CD14-positive monocyte (primary cell): ENCODE measurements at places on chromosomes 5 and 9.

DNA sequence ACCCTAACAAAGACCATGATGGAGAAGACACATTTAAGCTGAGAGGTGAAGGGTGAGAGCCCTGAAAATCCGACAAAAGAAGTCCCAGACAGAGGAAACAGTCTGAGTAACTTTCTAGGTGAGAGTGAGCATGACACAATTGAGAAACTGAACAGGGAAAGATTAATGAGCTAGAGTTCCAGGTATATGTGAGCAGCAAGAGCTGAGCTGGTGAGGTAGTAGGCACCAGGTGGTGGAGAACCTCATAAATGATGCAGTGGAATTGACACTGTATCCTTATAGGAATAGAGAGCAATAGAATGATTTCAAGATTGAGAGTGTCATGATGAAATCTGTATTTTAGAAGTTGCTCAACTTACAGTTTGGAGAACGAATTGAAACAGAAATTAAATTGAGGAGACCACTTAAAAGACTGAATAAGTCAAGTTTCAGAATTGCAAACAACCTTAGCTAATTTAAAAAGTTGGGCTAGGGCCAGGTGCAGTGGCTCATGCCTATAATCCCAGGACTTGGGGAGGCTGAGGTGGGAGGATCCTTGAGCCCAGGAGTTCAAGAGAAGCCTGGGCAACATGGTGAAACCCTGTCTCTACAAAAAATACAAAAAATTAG, 89.8 kb downstream of the NREP start:
- DNase-seq, result no peak

DNA sequence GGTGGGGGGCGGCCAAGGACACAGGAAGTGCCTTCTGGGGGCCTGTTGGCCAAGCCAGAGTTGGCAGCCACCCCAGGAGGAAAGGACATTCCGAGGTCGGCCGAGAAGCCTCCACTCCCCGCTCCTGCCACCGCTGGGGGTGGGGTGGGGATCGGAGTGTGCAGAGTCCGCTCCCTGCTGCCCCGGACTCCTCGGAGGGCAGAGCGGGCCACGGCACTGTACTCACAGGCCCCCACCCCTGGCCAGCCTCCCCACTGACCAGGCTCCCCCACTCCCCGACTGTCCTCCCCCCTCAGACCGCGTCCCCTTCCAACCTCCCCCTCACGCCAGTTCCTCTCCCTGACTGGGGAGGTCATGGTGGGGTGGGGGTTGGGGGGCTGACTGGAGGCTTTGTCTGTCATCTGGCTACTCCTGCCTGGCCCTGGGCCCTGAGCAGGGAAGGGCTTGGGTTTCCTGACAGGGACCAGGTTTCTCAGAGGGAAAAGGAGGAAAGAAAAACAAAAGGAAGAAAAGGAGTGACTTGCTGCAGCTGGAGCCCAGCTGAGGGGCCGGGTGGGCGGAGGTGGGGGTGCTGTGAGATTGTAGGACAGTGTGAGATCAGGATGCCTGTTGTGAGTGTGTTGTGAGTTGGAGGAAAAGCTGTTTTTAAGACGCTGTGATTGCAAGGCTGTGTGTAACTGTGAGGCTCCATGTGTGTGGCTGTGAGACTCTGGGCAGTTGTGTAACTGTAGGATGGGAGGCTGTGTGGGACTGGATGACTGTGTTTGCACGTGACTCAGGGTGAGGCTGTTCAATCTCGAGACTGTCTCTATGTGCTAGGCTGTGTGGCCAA, 29.7 kb downstream of the CNTFR start:
- peak; percentile 8 for DNase-seq

DNA sequence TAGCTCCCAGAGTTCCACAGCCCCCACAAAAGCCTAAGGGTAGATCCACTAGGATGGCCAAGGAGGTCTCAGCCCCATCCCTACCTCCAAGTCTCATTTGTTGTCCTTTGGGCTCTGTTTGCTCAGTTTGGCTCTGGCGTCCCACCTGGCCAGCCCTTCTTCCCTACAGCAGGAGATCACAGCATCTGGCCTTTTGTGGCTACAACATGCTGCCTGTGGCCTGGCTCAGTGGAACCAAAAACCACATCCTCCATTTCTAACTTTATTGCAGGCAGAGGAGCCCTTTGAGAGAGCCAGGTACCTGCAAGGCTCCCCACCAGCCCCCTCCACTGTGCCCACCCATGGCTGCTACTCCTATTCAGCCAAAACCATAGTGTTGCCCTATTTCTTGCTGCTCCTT, 11.4 kb downstream of the JADE2 start:
- no peak for DNase-seq

DNA sequence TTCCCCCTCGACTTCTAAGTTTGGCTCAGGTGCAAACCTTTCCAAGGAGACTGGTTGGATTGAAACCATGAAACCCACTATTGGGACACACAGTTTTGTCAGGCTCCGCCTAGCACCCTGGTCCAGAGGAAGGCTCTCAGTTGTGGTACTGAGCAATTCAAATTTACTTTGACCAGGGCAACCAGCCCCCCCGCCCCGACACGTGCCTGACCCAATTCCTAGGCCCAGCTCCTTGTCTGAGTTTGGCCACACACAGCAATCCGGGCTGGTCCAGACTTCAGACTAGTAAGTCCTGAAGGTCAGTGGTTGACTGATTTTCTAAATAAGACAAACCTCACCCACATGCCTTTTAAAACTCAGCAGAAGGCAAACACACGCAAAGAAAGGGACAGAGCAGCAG, 132.7 kb downstream of the SLC12A2 start:
- no peak for DNase-seq

DNA sequence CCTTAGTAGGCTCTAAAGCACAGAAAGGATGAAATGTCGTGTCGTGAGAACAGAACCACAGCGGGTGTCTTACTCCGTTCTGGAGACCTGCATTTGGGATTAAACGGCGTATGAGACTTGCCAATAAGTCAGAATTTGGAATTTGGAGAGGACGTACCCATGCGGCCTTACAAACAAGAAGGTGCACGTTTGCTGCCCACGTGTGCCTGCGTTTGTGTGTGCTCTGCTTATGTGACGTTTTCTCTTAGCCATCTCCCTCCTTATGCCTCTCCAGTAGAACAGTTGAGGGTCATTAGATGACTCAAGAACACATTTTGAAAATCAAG, 171.6 kb upstream of the OTULINL start:
- DNase-seq, result no peak

GRCh38 chr9:123343443-123344191, 12.4 kb upstream of the CRB2 start:
- DNase-seq, result no peak

DNA sequence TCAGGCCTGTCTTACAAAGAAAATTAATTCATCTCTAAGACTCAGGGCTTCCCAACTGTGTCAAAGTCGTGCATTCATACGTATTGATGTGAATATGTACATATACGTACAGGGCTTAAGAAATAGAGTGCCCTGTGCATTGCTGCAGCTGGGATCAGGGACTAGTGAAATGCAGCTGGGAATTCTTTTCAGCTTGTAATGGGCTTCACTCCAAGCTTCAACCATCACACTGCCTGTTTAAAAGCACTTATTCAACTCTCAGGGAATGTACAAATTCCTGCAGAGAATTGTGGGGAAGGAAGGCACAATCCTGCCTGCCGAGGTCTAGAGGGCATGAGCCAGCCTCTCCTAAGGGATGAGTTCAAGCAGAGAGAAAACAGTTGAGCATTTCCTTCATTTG, 59.6 kb upstream of the MAN2A1 start:
- DNase-seq, result no peak

GRCh38 chr5:10288592-10289219, 19.0 kb downstream of the CMBL start:
- no peak for DNase-seq

GRCh38 chr5:2165203-2165602, 282.5 kb upstream of the IRX4 start:
- DNase-seq, result no peak

- DNase-seq, result no peak
Observed at GRCh38 chr5:57805732-57806131, 323.1 kb upstream of the ACTBL2 start.

DNA sequence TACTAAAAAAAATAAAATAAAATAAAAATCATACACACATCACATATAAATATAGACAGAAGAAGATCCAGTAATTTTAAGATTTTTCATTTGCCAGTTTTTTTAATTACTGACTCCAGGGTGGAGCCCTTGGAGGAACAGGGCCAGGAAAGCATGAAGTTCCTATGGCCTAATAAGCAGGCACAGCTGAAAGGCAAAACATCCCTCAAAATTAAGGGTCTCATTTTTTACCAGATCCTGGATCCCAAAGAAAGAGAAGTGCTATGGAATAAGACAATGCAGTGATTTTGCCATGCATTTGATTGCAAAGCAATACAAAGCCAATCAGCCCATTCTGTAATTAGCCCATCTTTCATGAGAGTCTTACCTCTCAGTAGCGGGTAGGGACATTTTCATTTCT, 11.3 kb upstream of the DTWD2 start:
- DNase-seq, result no peak

DNA sequence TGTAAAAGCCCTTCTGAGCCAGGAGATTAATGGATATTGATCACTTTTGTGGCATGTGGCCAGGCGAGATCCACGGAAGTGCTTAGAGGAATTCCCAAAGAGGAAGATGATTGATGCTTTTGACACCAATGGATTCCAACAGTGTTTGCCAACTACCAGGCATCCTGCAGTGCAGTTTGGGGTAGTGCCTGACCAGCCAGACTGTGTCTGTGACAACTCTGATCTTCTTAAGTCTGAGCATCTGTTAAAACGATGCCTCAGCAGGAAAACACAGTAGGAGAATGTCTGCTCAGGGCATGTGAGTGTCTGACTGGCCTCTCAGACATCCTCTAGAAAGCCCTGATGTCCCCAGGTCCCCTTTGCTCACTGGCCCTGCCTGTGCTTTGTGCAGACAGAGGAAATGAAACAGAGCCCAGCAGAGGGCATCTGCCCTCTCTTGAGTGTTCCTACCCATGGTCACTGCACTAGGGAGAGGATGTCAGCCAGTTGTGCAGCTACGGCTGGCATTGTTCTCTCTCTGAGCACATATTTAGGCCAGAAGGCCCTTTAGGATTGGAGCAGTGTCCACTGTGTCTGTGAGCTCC, 57.0 kb downstream of the TRPC7 start:
- no peak for DNase-seq

DNA sequence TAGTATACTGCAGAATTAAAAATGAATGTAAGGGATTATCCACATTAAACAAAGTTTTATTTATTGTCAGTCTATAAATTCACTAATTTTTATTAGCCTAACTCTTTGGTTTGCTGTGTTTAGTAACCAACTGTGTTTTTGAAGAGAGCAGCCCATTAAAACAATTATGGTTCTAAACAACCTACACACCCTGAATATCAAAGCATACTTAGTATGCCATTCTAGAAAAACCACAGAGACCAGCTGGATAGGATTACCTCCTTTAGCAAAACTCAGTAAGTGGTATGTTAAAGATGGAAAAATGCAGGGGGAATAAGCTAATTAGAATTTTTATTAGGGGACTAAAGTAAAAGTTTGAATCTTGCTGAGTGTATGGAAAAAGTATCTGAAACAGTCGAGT, 1981.7 kb upstream of the NUDT12 start:
- no peak for DNase-seq

DNA sequence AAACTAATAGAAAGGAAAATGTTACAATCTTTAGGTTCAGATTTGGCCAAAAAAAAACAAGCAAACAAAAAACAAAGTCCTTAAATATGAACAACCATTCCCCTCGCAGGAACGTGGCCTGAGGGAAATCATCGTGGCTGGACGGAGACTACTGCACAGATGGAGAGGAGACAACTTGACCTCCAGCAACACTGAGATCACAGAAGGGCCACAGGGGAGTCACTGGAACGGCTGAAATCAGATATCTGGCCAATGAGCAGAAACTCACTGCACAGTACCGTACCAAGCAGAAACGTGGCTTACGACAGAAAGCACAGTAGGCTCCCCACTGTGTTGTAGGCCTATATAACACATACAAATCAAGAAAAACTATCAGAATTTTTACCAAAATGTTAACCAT, 27.7 kb downstream of the CAMSAP1 start:
- DNase-seq, result no peak

GRCh38 chr9:116275418-116276195, 122.0 kb downstream of the PAPPA start:
- DNase-seq, result no peak

GRCh38 chr5:53969176-53969730, 341.1 kb downstream of the ARL15 start:
- DNase-seq, result no peak

GRCh38 chr5:168109441-168109840, 182.0 kb upstream of the WWC1 start:
- DNase-seq, result no peak

- DNase-seq, result no peak
Observed at GRCh38 chr5:34547300-34548085, 108.6 kb upstream of the RAI14 start.

DNA sequence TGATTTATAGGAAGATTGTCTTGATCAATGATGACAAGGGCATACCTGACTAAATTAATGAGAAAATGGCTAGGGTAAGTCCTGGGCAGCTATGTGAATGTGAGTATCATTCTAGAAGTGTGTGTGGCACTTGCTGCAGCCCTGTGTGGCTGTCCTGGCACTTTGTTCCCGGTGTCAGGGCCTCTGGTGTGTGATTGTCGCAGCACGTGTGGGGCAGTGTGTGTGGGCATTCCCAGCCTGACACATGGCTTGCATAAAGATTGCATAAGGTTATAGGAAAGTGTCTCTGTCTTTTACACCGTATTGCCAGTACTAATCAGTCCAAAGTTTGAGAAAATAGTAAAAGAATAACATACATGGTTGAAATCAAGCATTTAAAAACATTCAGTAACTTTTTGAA, 74.4 kb downstream of the TRIO start:
- DNase-seq, result peak; percentile 58

DNA sequence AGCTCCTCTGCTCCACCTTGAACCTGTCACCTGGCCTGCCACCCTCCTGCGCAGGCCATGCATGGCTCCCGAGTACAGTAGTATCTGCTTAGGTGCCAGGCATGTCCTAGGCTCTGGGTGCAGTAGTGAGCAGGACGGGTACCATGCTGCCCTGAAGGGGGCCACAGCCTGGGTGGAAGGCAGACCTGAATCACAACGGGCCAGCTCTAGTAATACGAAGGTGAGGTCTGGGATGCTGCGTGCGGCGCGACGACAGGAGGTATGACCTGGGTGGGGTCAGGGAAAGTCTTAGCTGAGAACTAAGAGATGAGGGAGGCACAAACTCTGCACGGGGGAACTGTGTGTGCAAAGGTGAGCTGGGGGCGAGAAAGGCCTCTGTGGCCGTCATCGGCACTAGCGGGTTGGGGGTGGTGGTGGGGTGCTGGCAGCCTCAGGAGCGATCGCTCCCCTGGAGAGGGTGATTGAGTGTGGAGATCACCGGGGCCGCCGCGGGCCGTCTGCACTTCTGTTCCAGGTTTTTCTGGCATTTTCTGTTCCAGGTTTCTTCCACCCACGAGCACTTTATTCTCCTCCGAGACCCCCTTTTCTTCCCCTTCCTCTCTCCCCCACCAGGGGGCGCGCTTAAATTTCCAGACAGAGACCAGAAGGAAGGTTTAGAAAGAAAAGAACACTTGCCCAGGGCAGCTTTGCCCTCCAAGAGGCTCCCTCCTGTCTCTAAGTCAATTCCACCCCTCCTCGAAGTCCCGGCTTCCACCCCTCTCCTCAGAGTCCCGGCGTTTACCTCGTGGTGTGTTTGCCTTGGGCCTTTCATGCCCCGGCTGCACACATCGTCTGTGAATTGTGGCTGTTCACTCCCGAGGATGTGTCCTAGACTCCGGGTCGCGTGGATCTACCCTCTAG, 15.1 kb downstream of the PDLIM4 start:
- peak; percentile 47 for DNase-seq

- no peak for DNase-seq
Observed at GRCh38 chr9:135676891-135677290, 13.8 kb downstream of the LCN9 start.
